ENCODE measurements at places on chromosomes 3 and 15.
A peak's percentile ranks its signal among the peaks of the same experiment; 100 is the strongest.

DNA sequence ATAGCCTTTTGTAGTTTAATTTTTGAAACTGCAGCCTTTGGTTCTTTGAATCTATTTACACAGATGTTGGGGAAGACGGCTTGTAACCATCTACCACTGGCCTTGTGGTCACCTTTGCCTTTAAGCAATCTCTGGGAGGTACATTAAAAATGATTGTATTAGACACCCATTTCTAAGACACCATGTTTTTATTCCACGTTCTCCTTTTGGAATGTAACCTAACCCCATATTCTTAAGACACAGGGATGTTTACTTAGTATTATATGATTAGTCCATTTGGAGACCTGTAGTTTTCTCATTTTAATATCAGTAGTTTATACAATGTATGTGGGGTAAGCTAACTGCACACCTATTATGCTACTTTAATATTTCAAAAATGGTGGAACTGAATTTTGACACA lies 175.1 kb upstream of the PLSCR5 start:
- no peak for DNase-seq

GRCh38 chr15:95106801-95107200 lies 875.4 kb downstream of the MCTP2 start:
- no peak for DNase-seq

DNA sequence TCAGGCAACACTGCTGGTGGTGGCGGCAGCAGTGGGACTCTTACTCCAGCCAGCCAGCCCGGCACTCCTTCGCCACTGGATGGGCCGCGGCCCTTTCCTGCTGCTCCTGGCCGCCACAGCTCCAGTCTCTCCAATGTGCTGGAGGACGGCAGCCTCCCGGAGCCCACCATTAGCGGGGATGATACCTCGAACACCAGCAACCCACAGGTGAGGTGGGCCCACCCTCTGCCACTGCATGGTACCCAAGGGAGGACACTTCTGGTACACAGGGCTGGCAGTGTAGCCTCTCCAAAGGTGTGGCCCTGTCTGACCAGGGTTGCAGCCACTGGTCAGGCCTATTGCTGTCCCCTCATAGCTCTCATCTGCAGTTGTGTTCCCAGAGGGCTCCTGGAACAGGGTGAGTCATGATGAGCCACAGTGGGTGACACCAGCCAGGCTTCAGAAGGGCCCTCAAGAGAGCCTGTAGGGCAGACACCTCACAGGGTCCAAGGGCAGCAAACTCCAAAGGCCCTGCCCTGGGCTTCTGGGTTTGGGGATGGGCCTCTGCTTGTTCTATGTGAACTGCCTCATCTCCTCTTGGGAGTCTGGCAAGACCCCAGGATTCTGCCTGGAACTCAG lies 20.8 kb downstream of the NBEAL2 start:
- no peak for DNase-seq

DNA sequence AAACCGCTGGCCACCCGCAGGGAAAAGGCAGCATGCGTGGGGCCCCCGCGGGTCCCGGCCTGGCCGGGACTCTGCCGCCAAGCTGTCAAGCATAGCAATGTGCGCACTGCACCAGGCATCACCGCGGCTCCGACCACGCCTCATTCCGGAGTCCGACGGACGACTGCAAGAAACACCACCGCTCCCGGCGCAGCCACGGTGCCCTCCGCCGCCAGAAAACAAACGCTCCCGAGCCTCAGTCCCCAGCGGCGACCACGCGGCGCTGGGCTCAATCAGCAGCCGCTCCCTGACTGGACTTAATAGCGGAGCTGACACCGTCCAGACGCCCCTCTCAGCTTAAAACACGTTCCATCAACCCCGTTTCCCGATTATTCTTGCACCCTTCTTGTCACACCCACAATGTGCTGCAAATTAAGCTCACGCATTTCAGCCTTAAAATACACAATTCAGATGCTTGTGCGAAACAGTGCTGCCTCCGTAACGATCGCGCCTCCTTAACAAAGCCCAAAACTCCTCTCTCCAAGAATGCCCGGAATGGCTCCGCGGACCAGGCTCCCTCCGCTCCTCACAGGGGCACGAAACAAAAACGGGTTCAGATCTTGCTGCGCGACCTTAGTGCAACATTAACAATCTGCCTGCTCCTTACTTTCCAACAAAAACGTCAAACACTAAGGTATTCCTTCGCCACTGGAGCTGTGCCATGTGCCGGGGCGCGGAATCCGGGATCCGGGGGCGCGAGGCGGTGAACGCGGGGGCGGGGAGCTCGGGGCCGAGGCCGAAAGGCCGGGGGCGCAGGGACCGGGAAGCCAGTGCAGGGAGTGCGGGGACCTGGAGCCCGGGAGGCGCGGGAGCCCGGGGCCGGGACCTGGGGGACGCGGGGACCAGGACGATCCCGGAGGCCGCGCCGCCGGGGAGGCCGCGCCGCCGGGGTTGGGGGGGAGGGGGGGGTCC lies 655 bp downstream of the CYFIP1 start:
- DNase-seq, result peak; percentile 44

GRCh38 chr3:184741798-184742675 lies 30.2 kb upstream of the MAGEF1 start:
- DNase-seq, result no peak

- no peak for DNase-seq
Observed at GRCh38 chr3:187889601-187890404, 144.5 kb upstream of the BCL6 start.

DNA sequence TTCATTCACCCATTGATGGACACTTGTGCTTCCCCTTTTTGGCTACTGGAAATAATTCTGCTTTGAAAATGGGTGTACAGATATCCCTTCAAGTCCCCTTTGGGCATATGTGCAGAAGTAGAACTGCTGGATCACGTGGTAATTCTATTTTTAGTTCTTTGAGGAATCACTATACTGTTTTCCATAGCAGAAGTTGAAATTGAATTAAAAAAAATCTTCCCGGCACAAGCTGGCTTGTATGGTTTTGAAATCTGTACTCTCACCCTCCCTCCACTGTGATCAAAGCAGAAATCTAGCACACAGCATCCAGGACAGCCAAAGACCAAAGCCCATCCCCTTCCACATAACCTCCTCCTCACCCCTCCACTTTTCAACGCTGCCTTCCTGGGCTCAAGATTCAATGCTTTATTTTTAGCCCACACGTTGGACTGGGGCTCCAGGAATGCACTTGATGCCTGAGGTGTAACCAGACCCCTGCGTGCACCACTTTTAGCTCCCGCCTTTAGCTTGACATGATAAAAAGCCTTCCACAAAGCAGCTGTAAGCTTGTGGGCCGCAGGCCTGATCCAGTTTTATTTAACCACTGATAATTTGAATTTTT lies 29.9 kb downstream of the TMEM40 start:
- DNase-seq, result peak; percentile 38

GRCh38 chr3:170360466-170360865 lies 3.0 kb downstream of the SKIL start:
- no peak for DNase-seq

GRCh38 chr15:43204016-43204901 lies 16.6 kb downstream of the EPB42 start:
- DNase-seq, result no peak

DNA sequence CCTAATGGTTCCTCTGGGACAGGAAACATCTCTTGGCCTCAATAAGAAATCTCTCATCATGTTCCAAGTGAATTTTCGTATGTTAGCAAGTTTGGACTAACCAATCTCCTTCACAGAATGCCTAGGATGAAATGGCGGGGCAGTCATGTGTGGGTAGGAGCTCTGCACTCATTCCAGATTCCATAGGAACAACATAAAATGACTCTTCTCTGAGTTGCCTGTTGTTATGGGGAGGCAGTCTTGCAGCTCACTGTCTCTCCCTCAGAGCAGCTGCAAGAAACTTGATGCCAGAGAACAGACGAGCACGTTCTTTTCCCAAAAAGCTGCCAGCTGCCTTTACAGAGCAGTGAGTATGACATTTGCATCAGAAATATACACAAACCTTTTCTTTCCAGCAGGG lies 34.1 kb downstream of the SPATA12 start:
- DNase-seq, result no peak

- no peak for DNase-seq
Observed at GRCh38 chr15:34621675-34622074, 38.2 kb upstream of the GOLGA8B start.

- DNase-seq, result no peak
Observed at GRCh38 chr3:126354776-126355175, 2.4 kb downstream of the KLF15 start.

GRCh38 chr3:44924457-44925084 lies 50.2 kb downstream of the TGM4 start:
- no peak for DNase-seq

GRCh38 chr15:88571153-88571851 lies 24.8 kb upstream of the DET1 start:
- no peak for DNase-seq

DNA sequence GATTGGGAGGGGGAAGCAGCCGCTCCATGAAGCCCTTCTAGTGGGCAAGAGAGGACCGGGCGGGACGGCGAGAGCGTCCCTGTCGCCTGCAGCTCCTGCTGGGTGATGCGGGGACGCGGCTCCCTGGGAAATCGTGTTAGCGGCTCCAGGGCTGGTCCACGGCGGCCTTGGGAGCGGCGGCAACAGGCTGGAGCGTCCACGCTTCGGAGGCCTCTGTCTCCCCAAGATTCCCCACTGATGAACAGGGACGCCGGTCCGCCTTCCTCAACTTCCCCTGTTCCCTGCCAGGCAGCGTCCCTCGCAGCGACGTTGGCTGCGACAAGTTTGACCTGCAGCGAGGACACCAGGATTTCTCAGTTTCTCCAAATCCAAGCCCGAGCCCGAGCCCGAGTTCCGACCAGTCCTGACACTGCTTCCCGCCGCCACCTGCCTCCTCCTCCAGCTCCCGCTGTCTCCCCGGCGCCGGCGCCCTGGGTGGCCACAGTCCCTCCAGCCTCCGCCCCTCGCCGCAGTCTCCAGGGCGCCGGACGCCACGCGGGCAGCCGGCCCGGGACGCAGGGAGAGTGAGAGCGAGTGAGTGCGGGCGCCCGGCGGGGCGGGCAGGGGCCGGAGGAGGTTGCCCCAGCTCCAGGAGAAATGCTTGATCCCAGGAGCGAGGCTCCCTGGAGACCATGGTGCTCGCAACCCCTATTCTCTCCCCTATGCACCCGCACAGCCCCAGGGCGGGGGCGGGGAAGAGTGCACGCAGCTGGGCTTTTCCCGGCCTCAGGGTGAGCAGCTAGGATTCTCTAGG lies 78.1 kb upstream of the RNF7 start:
- DNase-seq, result no peak

GRCh38 chr3:129481766-129482332 lies 41.8 kb downstream of the IFT122 start:
- no peak for DNase-seq

DNA sequence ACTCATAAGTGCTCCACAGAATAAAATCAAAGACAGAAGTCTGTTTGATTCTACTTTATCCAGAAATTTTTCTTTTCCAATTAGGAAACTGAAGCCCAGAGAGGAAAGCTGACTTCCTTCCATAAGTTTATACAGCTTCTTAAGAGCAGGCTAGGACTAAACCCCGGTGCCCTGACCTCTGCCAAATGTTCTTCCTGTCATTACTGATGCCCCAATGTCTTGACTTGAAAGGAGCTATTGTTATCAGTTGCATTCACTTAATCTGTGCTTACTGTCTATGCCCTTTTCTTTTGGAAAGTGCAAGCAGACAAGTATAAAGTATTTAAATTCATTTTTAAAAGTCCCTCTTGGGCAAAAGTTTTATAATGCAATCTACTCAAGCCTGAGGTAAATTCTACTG lies 18.1 kb downstream of the CD200 start:
- DNase-seq, result no peak

GRCh38 chr15:93779341-93779740 lies 452.0 kb upstream of the MCTP2 start:
- no peak for DNase-seq
